ENCODE measurements at places on chromosomes 4 and X.

DNA sequence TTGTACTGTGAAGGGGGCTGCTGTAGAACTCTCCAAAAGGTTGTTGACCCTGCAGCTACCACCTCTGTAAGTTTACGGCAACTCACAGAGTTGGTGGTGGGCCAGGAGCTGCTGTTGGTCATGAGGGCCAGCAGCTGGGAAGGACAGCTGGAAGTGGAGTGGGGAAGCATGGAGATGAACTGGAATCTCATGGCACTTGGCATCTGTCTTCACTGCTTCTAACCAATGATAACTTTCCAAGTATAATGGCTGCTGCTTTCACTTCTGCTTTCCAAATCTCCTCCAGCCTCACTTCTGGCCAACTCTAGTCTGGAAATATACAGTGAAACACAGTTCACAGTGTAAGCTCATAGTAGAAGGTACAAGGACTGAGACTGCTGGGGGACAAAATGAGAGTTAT is 126.5 kb upstream of the INTU start:
- DNase-seq = no peak

DNA sequence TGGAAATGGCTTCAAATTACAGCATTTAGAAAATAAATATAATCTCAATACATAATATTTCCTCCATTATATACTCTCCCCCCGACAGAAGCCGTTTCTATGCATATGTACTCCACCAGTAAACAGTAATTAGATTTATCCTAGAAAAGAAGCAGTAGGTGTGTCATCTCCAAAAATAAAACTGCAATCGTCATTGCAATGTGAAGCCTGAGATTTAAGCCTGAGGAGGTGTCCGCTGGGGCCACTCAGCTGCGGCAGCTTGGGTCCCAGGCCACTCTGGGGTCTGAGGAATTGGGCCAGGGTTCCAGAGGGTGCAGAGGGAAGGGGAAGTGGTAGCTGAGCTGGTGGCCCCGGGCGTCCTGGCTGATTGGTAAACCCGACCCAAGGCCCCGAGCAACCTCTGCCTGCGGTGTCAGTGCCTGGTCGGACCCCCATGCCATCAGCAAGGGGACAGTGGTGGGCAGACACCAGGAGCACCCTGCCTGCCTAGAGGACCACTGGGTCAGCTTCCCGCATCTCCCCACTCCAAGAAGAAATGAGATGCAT is 7.8 kb upstream of the MXD4 start:
- no peak for DNase-seq

GRCh38 chr4:48499551-48500066 is 9.6 kb downstream of the ZAR1 start:
- DNase-seq = no peak

DNA sequence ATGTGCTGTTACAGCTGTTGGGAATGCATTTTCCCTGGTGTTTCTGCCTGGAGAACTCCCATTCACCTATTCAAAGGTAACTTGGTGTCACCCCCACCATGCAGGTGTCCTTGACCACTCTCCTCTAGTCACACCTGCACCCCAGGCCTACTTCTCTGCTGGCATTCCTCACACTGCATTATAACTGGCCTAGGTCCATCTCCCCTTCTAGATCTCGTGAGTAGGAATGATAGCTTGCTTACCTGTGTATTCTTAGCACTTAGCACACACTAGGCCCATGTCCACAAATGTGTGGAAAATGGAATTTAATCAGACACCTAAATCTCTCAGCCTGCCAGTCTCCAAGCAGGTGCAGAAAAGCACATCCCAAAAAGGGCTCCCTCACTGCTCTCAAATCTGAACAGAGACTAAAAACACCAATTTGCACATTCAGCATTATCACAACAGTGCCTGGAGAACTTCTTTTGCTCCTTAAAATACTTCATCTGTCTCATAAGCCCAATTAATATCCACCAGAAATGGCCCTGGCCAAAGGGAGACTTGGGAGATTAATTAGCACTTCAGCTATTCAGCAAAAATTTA is 18.3 kb downstream of the SCD5 start:
- DNase-seq = no peak

DNA sequence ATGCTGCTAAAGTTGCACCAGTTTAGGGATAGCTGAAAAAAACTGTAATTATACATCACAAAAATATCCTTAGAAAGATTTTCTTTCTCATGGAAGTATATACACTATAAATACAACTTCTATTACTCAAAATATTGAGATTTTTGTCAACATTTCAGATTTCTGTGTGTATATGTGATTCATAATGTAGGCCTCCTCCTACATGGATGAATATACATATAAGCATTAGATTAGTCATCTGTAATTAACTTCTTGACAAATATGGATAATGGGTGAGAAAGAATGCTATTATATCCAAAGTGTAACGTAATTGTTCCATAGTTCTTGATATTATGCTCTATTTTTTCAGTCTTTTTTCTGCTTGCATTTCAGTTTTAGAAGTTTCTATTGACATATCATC is 124.9 kb downstream of the CBLL2 start:
- DNase-seq = no peak

DNA sequence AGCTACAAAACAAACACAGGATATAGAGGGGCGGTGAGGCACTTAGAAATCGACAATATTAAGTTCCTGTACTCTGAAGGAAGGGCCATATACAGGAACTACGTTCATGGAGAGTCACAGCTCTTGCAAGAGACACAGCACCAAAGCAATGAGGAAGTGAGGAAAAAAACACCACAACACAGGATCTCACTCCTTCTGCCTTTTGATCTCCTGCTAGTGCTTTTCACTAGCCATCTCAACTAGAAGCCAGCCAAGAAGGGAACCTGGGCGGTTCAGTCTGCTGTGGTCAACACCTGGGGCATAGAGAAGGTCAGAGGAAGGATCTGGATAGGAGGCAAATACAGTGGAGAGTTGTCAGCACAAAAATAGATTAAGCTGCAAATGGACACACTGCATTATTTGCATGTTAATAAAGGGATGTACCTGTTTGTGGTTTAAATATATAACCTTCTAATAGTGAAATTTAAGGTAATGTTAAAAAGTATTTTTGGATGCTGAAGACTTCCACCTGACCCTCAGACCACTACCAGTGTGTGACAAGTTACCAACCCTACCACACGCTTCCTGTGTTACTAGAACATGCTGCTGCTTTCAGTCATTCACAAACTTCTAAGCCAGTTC is 104.6 kb downstream of the DTHD1 start:
- DNase-seq = no peak

- no peak for DNase-seq
Measured at GRCh38 chrX:96703379-96703778, 18.7 kb downstream of the DIAPH2 start.

DNA sequence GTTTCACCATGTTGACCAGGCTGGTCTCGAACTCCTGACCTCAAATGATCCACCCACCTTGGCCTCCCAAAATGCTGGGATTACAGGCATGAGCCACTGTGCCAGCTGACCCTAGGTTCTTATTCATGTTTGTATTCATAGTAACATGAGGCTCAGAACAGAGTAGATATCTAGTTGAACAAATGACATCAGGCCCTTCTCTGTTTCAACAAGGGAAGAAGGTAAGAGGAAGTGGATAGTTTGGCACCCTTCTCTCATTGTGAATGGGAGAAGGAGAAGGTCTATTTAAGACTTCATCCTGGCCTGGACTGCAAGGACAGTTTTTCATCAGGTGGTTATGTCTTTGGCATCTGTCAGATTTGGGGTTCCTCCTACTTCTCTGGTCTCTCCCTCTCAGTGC is 13.8 kb downstream of the GJB1 start:
- DNase-seq = no peak

GRCh38 chrX:124232523-124233201 is 99.8 kb upstream of the TEX13D start:
- no peak for DNase-seq

DNA sequence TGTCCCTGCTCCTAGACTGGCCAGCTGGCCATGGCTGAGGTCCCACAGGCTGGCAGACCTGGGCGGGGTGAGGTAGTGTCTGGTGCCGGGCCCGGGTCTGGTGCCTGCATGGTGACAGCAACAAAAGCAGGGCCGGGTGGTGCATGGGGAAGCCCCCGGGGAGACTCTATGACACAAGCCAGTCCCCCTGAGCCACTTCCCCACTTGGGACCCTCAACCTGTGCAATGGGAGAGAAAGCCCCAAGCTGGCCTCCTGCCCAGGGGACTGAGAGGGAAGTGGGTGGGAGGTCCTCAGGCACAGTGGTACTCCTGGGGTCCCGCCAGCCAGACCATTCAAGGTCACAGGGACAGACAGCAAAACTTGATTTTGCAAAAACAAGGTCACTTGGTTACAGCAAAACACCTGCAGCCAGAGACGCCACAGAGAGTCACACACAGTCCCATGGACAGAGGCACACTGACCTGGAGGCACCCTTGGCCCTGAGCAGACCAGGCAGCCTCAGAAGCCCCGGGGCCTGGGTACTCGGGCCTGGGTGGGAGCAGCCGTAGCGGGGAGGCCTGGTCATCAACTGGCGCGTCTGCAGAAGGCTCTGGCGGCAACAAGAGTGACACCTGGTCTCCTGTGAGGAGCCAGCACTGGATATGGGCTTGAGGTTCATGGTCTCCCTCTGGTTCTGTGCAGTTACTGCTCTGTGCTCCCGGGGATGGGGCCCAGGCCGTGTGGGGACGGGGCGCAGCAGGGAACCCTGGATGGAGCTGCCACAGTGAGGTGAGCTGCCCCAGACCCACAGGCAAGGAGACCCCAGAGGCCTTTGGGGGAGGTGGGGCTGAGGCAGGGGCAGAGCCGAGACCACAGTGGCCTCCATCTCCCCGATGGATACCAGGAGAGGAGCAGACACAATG is 60.6 kb downstream of the HTRA3 start:
- no peak for DNase-seq

- no peak for DNase-seq
Measured at GRCh38 chrX:131633285-131633917, 89.5 kb downstream of the OR13H1 start.

GRCh38 chr4:42817913-42818312 is 74.6 kb upstream of the GRXCR1 start:
- no peak for DNase-seq

DNA sequence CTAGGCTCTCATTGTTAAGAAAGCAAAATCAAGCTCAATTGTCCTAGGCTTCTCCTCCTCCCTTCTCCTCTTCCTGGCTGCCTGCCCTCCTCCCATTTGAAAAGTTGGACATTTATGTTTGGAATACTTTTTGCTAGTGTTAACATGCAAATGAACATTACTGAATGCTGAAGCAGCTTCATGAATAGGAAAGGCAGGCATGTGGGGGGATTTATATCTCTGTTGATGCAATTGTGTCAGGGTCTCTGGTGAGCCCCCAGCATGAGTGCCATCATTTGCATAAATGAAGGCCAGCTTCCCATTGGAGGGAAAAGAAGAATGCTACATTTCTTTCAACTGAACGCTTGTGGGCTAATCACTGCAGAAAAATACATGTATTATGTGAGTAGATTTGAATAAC is 160.1 kb upstream of the NDST3 start:
- no peak for DNase-seq

DNA sequence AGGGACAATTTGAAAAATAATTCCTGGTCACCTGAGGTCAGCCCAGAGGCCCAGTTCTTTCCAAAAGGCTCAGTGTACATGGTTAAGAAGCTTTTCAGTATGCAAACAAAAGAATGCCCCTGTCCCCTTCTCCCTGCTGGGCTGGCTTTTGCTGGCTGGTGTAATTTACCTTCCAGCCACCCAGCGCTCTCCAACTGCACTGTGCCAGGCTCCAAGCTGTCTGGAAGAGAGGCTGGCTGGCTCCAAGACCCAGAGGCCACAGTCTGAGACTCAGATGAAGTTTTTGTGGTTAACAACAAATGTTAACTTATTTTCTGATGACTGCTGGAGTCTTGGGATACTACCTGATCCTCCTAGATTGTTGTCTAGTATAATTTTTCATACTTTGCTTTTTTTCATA is 11.9 kb upstream of the KIT start:
- no peak for DNase-seq

DNA sequence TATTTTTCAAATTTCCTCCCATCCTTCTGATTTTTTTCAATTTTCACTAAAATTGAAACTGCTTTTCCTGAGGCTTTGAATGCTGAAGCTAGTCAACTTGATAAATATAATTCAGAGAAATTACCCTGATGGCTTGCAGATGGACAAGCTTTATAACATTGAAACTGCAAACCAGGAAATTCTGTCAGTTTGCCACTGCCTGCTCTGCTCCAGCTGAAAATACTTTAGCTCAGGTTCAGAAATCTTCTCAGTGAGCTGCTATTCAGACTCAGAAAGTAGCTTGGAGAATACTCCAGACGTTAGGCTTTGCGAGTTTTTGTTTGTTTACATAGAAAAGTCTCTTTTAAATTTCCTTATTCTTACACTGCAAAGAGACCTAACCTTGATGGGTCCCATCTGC is 1574.7 kb downstream of the STIM2 start:
- DNase-seq = no peak

- DNase-seq = no peak
Measured at GRCh38 chr4:40190019-40190418, 6.8 kb upstream of the RHOH start.

DNA sequence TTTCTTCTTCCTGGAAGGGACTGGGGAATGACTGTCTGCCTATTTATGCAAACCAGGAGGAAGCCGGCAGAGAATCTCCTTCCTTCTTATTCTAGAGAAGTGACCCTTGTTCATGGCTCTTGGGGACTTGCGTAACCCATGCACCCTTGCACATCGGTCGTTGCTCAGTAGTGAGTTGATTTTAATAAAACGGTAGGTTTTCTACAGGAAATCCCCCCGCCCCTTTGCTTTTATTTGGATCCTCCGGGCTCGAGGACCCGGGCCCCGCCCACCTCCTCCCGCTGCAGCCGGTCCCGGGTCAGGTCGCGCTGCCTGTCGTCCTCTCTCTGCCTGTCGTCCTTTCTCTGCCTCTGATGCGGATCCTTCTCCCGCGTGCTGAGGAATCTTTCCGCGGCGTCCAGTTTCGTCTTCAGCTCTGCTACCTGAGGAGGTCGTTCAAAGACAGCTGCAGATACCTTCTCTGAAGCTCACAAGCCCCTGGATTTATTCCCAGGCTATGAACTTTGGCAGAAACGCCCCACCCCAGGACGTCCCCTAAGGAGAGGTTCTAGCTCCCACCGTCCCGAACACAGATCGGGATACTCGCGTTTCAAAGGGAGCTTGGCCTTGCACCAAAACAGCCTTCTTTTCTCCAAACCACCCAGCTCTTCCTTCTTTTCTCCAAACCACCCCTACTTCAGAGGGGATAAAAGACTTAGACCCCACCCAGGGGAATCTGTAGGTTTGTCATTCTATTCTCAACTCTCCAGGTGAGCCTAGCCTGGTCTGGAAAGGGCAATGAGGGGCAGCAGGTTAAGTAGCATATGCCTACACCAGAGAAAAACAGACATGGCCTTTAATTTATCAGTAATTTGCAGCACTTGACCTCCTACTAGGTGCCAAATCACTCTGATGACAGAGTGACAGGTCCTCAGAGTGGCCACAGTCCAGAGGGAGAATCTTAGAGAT is 7.0 kb downstream of the TNIP3 start:
- no peak for DNase-seq

DNA sequence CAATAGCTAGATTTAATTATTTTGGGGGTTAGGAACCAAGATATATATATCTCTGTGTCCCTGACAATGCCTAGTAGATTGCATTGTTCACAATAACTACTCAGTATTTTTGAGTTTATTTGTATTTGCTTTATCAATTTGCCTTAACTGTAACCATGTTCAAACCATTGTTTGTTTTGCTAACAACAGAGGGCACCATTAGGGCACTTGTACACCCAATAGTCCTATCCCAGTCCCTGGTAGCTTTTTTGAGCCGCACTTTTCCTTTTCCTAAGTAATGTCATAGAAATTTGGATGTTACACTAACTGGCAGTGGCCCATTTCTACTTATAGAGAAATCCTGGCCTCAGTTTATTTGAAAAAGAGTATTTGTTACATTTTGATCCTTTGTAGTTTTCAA is 575 bp upstream of the KLHL5 start:
- no peak for DNase-seq

- no peak for DNase-seq
Measured at GRCh38 chr4:89929425-89930159, 34.9 kb downstream of the MMRN1 start.
